ENCODE measurements at places on chromosomes 11 and 22.

DNA sequence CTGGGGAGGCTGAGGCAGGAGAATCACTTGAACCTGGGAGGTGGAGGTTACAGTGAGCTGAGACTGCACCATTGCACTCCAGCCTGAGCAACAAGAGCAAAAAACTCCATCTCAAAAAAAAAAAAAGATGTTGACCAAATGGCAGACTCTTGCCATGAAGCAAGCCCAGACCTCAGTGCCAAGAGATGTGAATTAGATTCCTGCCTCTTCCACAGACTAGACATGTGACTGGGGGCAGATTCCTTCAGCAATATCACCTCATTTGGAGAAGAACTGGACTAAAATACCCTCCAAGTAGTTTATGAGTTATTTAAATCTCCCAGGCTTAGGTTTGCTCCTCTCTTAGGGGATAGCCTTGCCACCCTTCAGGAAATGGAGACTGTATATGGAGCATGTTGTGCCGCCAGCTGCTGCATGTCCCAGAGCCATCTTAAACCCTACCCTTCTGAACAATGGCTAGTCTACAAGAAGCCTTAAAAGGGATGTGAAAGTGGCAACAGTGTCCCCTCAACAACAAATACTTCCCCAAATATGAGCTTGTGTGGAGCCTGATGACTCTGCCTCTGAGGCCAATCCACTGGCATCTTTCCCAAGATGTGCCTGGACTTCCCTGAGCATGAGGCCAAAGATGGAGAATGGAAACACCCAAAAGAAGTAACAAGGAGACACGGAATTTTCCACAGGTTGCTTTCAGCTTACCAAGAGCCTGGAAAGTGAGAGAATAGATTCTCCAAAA, 763 bp upstream of the MS4A7 start:
- no peak for DNase-seq

DNA sequence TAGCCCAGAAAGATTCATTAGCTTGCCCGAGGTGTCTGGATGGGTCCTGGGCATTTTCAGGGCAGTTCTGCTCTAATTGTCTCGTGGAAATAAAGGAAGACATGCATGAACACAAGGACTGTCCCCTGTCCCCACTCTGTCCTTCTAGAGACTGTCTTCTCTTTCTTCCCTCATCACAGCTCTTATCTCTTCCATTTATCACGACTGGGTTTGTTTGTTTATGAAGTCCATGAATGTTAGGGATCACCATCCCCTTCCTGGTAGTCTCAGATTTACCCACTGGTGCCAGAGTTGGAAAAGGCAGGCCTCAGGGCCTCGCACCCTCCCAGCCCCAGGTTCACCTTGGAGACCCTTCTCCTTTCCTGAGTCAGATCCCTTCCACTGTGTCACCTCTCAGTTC, 134.8 kb downstream of the PARVA start:
- DNase-seq, result no peak

GRCh38 chr11:63603180-63603518, 11.1 kb downstream of the PLAAT3 start:
- no peak for DNase-seq

DNA sequence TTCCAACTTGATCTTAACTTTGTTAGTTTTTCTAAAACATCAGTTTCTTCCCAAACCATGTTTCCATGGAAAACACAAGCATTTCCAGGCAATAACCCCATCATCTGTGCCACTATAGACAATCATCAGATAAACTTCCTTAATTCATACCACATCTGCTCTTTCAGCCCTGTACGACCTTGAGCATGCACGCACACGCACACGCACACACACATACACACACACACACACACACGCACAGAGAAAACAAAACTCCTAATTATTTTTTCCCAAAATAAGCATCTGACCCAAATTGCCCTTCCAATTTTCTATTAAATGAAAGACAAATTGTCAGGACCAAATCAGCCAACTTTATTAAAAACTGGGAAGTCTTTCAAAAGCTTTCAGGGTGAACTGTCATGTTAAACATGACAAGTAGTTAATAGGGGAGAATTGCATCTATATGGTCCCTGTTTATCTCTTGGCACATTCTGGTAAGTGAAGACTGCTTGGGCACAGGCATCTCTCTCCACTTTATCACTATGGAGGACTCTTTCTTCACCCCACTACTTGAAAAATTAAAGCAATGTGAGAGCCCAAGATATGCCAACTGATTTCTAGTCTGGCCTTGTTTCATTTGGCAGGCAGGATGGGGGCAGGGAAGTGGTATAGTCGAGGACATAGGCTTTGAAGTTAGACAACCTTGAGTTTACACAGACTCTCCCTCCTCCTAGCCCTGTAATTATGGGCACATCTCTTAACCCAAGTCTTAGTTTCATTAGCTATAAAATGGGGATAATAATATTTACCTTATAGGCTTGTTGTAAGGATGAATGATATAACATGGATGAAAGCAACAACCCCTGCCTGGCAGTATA, 15.1 kb downstream of the ADM start:
- DNase-seq, result no peak

DNA sequence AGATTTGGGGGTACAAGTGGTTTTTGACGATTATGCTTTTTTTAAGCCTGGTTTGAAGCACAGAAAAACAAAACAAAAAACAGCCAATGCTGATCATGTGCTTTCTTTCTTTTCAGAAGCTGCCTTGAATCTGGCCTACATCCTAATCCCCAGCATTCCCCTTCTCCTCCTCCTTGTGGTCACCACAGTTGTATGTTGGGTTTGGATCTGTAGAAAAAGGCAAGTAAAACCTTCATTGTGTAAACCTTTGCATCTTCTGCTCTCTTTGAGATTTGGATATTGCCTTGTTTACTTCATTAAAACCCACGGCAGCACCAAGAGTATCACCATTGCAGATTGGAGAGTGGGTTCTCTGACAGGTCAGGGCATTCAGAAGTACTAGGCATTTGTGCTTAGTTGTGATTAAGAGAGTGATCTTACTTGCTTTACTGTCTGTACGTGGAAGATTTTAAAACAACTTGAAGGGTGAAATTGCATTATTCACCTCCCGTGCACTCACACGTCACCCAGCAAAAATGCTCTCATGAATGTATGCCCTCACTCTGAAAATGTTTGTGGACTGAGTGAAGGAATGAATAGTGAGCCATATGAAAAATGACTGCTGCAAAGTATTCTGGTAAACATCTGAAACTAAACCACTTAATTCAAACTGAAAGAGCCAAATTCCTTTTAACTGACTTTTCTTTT, 17.0 kb downstream of the LAYN start:
- DNase-seq, result no peak

DNA sequence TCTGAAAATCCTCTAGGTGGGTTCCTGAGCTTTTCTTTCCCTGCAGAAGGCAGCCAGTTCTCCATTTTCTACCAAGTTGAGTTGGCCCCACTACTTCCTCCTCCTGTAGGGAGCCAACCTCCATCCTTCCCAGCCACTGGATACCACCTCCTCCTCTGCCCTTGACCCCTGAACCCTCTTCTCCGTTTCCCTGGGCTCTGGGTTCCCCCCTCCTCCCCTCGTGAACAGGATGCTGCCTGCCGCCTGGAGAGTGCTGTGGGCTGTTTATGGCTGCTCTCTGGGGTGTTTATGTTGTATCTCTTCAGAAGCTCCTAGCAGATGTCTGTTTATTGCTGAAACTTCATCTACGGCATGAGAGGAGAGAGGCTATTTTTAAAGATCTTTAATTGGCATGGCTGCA, 8.6 kb downstream of the MICAL2 start:
- DNase-seq, result no peak

GRCh38 chr11:90753546-90753945, 530.7 kb upstream of the CHORDC1 start:
- no peak for DNase-seq

GRCh38 chr11:14393889-14394288, 34.9 kb upstream of the RRAS2 start:
- no peak for DNase-seq

GRCh38 chr11:45652781-45653180, 12.6 kb downstream of the CHST1 start:
- peak; percentile 42 for DNase-seq

DNA sequence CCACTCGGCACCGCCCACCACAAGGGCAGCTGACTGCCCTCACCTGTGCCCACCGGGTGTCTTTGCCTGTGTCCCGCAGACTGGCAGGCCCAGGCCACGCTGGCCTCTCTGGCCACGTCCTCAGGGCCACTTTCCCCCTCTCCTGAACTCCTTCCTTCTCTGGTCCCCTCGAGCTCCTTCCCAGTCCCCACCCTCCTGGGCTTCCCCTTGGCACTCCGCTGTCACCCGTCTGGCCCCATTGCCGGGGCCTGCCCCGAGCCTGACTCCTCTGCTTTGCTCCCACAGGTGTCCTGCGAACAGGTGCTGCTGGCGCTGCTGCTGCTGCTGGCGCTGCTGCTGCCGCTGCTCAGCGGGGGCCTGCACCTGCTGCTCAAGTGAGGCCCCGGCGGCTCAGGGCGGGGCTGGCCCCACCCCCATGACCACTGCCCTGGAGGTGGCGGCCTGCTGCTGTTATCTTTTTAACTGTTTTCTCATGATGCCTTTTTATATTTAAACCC, 14.2 kb downstream of the MCAT start:
- no peak for DNase-seq

- no peak for DNase-seq
Observed at GRCh38 chr11:16925561-16926065, 88.6 kb downstream of the PLEKHA7 start.

GRCh38 chr22:21762712-21763581, 27.4 kb upstream of the YPEL1 start:
- DNase-seq, result peak; percentile 74

- peak; percentile 50 for DNase-seq
Observed at GRCh38 chr22:49084206-49084605, 743.5 kb downstream of the BRD1 start.

DNA sequence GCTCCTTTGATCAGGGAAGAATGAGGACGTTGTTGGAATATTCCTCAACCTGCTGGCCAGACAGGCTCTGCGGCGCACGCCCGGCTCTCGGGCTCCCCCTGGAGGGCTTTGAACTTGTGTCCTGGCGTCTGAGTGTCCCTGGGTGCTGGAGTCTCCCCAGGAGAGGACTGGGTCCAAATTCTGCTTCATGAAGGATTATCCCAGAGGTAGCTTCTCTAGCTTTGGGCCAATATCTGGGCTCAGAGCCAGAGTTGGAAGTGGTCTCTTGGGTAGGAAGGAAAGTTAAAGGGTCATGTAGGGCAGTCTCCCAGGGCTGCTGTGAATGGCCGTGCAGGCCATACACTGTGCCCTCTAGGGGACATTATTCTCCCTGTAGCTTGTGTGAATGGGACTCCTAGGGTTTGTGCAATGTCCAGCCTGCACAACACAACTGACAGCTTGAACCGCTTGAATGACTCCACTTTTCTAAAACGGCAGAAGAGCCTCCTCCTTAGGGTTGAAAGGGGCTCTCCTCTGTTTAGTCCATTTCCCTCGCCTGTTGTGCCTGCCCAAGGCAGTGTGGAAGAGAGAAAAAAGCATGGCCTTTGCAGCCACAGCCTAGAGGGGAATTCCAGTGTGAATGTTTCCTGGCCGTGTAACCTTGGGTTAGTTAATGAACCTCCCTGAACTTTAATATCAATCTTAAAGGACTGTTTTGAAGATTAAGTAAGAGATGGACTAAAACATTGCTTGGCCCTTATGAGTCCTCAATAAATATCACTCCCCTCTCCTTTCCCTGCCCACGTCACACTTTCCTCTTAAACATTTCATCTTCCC, 111.2 kb upstream of the THY1 start:
- DNase-seq, result peak; percentile 78

DNA sequence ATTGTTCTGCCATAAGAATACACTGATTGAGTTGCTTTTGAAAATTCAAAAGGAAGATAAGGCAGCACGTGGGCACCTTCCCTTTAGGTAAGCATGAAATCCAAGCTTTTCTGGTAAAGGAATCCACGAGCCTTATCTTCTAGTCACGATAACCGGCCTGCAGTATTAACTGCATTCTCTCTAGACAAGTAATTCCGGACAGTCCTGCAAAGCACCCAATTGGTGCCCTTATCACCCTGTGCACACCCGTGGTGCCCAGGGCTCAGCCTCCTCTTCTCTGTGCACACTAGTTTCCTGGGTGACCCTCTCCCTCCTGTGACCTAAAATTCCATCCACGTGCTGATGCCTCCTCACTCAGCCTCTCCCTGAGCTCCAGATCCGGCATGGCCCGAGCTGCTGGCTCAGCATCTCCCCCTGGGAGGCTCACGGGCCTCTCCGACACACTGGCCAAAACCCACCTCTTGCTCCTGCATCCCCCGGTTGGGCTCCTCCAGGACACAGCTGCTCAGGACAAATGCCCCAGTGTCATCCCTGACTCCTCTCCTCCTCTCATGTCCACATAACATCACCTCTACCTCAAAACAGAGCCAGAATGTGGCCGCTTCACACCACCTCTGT, 63.7 kb downstream of the PACSIN2 start:
- DNase-seq, result no peak

DNA sequence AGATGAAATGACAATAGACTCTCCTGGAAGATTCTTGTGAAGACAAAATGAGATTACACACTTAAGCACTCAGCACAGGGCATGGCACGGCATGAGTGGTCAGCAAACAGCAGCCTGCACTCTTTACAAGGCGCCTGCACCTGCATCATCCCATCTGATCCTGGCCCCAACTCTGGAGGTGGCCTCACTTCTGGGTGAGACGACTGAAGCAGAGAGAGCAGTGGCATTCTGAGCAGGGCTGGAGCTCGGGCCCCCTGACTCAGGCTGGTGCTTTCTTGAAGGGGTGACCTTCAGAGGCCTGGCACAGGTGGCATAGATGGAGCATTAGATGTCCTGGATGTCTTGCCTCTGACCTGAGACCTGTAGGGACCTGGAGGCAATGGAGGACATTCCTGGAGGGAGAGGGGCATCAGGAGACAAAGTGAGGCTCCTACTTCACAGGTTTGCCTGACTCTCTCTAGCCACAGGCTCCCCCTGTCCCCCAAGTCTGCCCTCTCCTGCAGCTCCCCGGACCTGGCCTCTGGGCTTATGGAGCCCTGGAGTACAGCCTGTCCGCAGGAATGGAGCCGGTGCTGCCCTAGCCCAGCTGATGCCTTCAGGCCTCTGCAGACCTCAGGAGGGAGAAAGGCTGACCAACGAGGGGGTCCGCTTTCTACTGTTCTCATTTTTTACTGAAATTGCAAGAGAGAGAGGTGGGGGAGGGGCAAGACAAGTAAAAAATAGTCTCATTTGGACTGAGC, 65.5 kb upstream of the THY1 start:
- peak; percentile 34 for DNase-seq

- peak; percentile 41 for DNase-seq
Observed at GRCh38 chr22:29443861-29444792, 5.7 kb downstream of the RFPL1 start.

DNA sequence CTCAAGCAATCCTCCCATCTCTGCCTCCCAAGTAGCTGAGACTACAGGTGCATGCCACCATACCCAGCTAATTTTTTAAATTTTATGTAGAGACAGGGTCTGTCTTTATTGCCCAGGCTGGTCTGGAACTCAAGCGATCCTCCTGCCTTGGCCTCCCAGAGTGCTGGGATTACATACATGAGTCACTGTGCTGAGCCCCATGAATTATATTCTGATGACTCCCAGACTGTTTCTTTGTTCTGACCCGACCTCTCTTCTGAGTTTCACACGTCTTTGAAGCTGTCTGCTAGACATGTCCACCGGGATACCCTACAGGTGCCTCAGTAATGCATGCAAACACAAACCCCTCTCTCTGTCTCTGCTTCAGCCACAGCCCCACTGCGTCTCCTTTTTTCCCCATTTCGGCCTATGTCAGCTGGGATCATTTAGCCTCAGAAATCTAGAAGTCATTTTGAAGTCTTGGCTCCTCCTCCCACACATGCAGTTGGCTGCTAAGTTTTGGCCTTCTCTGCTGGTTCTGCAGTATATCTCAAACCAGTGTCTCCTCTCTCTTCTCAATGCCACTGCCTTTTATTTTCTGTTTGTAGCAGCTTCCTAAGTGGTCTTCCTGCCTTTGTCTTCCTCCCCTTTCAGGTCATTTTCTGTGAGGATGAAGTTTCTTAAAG, 4.8 kb downstream of the VPS26B start:
- no peak for DNase-seq

GRCh38 chr11:9573775-9574621, 528 bp downstream of the WEE1 start:
- DNase-seq, result peak; percentile 71
